Activated T-cell treated with anti-CD3 and anti-CD28 coated beads for 48 hours (primary cell): ENCODE measurements at places on chromosomes 16 and 17.
A peak's percentile ranks its signal among the peaks of the same experiment; 100 is the strongest.

- DNase-seq, result no peak
These were observed 9.4 kb downstream of the CETP start for GRCh38 chr16:56970934-56971767.

DNA sequence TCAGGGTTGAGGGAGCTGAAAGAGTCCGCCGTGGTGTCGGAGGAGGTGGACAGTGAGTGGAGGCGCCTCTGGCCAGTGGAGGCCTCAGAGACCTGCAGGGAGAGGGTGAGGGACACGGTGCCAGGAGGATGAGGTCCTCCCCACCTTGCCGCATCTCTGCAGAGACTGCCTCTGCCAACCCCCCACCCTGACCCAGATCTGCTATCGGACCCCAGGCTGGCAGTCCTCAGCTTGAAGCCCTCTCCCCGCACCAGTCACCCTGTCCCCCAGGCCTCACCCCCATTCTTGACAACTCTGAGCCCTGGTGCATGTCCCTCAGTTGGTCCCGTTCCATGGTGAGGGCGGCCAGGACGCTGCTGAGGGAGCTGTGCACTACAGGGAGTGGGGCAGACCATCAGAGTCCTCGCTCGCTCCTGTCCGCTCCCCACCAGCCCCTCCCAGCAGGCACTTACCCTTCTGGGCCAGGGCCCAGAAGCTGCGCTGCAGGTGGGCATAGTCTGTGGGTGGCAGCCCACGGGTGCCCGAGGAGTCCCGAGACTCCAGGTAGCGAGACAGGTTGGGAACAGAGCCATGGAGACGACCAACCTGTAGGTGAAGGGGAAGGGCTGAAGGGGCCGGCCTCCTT, 5.4 kb downstream of the OSBPL7 start:
- no peak for DNase-seq

GRCh38 chr17:2347805-2348685, 10.7 kb downstream of the SGSM2 start:
- DNase-seq, result no peak

DNA sequence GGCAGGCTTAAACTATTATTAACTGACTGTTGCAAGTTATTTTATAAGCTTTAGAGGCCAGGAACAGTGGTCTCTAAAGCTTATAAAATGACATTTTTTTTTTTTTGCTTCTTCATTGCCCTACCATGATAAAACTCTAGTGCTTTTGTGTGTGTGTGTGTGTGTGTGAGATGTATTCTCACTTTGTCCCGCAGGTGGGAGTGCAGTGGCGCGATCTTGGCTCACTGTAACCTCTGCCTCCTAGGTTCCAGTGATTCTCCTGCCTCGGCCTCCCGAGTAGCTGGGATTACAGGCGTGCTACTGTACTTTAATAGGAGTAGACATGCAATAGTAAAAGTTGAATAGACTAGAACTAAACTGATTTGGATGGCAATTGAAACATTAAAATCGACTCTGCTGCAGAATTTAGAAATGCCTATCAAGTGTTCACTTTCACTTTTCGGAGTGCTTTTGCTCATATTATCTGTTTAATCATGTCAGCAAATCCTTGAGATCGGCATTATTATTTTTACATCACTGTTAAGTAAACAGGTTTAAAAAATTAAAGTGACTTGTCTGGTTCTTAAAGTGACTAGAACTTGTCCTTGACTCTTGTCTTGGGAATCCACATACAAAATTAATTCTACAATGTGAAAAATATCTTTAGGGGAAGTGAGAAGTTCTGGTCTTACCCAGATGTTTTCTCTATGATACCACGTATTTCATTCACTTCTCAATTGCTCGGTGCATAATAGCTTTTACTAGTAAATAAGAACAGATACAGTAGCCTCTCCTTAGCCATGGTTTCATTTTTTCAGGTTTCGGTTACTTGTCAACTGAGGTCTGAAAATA, 8.4 kb upstream of the PCTP start:
- no peak for DNase-seq

DNA sequence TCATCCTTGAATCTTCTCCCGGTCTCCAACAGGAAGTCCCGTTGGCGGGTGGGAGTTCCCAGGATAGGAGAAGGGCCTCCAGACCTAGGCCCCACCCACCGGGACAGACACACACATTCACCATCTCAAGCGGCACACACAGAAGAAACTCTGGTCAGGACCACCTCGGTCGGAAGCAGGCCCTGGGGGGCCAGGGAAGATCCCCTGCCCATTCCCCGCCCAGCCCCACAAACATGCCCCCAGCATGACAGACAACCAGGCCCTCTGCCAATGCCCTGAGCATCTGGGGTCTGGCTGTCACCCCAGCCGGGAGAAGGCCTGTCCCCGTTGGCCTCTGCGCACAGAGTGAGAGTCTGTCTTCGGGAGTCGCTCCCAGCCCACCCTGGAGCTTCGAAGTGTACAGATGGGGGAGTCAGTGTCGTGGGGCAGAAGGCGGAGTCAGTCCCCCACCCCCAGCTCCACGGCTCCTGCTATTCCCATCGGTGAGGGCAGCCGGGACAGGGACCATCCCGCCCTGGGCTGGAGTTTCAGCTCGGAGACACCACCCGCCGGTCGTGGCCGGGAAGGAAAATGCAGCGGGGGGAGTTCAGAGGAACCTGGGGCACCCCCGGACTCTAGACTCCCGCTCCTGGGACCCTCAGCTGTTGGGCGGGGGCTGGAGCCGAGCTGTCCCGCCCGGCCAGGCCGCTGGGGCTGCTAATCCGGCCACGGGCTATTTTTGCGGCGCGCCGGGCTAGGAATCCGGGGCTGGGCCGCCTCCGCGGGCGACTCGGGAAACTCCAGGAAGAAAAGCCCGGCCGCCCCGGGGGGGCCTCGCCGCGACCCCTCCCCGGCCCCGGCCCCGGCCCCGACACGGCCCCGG, 660 bp downstream of the RHBDF1 start:
- no peak for DNase-seq

GRCh38 chr17:30244853-30245385, 9.4 kb upstream of the SLC6A4 start:
- DNase-seq, result no peak

DNA sequence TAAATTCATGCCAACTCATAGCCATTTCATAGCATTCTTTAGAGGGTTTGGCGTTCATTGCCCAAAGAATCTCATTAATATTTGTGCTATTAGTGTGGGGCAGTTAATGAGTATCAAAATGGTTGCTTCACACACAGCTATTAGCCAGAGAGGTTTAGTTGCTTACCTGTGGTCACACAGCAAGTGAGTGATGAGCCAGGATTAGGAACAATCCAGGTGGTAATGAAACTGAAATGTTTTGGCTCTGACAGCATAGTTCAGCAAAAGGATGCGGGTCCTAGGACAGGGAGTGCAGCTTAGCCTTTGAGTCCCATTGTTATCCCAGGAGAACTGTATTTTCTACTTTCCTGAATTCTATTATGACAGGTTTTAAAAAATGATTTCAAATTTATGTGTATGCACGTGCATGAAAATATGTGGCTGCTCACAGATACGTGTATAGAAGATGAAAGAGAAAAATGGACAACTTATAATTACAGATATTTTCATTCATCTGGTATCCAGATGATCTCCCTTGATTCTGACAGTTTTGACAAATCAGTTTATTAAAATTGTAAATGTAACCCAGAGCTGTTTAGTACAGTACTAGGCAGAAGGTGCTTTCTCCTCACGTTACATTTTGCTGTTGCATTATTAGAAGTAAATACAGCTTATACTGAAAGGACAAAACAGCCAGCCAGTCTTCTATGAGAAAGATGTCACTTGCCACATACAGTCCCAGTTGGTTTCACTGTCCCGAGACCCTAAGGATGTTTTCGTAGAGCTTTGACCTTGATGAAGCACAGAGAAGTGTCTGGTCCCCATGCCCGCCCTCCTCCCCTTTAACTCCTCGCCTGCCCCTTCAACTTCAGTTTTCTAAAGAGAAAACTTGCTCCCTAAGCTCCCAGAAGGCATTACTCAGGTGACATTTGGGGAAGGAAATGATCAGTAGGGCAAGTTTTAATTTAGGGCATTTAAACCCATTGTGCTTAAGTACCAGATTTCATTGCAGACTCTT, 99.8 kb upstream of the TBX2 start:
- no peak for DNase-seq

- DNase-seq, result no peak
These were observed 5.0 kb downstream of the DEXI start for GRCh38 chr16:10937068-10937859.

GRCh38 chr17:17188586-17188985, 17.5 kb downstream of the PLD6 start:
- no peak for DNase-seq

DNA sequence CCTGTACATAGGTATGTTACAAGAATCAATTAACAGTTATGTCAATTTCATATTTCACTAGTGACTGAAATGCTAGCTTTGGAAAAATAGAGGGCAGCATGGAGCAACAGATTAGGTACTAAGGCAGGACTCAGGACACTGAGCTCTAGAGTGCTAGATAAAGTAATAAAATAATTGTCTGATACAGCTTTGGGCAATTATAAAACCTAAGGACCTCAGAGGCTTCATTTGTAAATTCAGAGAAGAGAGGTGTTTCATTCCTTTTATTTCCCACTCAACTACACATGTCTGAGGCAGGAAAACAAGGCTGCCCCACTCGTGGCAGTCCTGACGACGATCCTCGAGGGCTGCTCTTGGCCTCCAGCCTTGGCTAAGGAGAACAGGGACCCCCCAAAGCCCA, 81.5 kb downstream of the CA4 start:
- no peak for DNase-seq

GRCh38 chr17:45261577-45262515, at the start of gene SPATA32:
SPATA32 (minus strand) TSS chr17:45262094; CDS start chr17:45262016, 78 bp downstream.
- DNase-seq, result peak; percentile 64

DNA sequence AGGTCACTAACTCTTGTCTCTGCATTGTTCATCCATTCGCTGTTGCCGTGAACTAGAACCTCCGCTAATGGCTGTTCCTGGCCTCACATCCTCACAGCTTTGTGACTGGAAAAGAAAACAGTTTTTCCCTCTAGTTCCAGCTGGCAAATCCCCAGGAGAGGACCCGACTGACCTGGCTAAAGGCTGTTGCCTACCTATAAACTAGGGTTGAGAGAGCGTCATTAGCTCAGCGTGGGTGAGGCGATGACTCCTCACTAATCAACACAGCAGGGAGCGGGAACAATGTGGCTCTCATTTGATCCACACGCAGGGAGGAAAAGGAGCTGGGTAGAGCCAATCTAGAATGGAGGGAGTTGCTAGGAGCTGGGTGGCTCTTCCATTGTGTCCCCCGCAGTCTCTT, 282.1 kb upstream of the IRX5 start:
- DNase-seq, result no peak

- DNase-seq, result no peak
These were observed 394.1 kb downstream of the SOX9 start for GRCh38 chr17:72514891-72515290.
